ENCODE measurements at places on chromosomes 3 and 15. TPM values are rescaled to one million over a fixed set of nuclear protein-coding genes. Genes with fewer than 3 reads are reported as not detected.

The CSPG5 gene
- total RNA-seq = 78.2 TPM

The IL17RE gene
- 1.1 TPM for total RNA-seq

The CPN2 gene
- total RNA-seq = not detected

The USP13 gene
- 14.4 TPM for total RNA-seq

The SLC41A3 gene
- 63.6 TPM for total RNA-seq

The C3orf80 gene
- 3.9 TPM for total RNA-seq

The ALDH1A2 gene
- total RNA-seq = 25.0 TPM
